CD4-positive, CD25-positive, alpha-beta regulatory T cell (primary cell): ENCODE measurements at places on chromosomes 2 and 18. TPM values are rescaled to one million over a fixed set of nuclear protein-coding genes. Genes with fewer than 3 reads are reported as not detected.

GRCh38 chr18:58316396-58317342 is 272.6 kb downstream of the NEDD4L start:
- DNase-seq: peak; percentile 41

The CFAP65 gene
- total RNA-seq: not detected

DNA sequence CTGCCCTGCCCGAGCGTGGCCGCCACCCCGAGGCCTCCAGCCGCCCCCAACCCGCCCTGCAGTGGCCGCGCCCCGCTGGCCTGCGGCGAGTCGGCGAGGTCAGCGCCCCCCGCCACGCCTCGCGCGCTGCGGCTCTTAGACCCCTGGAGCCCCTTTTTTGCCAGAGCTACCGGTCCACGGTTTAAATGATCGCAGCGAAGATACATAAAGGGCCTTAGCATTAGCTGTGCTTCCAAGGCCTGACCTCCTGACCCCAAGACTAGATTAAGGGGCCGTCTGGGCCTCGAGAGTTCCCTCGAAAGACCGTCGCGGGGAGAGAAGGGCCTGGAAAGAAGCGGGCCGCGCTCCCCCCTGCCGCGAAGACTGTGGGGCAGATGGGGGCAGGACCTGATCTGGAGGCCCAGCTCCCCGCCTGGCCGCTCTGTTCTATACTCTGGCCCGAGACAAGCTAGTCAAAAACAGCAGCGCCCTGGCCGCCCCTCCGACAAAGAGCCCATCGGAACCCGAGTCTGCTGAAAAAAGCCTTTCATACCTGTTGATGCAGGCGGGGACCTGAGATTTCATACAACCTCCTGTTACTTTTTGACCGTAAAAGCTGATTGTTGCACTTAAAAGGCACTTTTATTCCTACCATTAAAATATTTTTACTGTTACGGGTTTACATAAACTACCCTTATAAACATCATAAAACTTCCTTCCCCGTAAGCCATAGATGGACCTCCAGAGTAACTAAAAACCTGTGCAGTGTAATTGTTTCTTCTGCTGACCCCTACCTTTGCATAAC is 68.7 kb upstream of the PSMD14 start:
- no peak for DNase-seq

DNA sequence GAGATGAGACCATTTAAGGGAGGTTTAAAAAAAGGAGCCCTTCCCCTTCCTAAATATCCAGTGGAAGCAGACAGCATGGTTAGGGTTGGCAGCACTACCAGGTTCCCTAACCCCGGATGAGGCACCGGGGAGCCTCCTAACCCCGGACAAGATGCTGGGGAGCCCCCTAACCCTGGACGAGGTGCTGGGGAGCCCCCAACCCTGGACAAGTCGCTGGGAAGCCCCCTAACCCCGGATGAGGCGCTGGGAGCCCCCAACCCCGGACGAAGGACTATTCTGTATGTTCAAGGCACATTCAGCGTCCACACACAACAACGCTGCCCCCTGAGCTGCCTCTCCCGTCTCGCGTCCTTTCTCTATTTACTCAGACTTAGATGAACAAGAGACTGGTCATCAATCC is 51.9 kb downstream of the ANKMY1 start:
- no peak for DNase-seq

DNA sequence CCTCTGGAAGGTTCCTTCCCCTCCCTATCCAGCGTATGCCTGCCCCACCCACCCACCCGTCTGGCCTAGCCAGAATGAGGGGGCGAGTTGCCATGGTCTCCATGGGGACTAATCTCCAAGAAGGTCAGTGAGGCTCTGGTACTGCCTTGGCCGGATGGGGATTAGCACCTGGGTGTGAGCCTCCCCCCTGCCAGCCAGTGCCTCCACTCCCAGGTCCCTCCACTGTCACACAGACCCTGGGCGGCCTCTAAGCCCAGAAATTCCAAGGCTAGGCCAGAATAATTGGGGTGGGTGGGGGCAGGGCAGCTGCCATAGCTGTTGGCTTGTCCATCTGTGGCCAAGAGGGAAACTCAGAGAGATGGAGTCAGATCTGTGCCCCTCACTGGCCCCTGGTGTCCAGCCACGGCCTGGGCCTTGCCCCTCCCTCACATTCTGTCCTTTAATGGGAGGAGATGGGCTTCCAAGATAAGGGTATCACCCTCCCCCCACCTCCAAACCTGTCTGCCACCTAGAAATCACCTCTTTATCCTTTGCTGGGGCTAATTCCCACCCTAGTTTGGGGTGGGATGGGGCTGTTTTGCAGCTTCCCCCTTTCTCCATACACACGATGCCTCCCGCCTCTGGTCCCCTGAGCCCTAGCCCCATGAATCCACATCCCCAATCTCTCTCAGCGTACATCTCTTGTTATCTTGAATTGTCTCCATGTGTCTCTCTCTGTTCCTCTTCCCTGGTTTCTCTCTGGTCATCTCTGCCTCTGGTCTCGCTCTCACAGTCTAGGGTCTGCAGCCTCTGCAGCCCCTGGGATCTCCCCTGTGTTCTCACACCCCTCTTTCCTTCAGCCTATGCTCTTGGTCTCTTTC is 6.0 kb upstream of the CRYBA2 start:
- no peak for DNase-seq

The MALL gene
- 0.27 TPM for total RNA-seq

The ANKRD36C gene
- total RNA-seq: 118 TPM

The CFC1 gene
- not detected for total RNA-seq

GRCh38 chr2:201058914-201059313 is 12.6 kb downstream of the HYCC2 start:
- DNase-seq: no peak

The UGT1A8 gene
- total RNA-seq: not detected

The DCDC2C gene
- total RNA-seq: not detected

- DNase-seq: no peak
These were observed 97.7 kb downstream of the DYSF start for GRCh38 chr2:71550801-71551630.

The CYP27C1 gene
- total RNA-seq: not detected

The DSG4 gene
- total RNA-seq: not detected

DNA sequence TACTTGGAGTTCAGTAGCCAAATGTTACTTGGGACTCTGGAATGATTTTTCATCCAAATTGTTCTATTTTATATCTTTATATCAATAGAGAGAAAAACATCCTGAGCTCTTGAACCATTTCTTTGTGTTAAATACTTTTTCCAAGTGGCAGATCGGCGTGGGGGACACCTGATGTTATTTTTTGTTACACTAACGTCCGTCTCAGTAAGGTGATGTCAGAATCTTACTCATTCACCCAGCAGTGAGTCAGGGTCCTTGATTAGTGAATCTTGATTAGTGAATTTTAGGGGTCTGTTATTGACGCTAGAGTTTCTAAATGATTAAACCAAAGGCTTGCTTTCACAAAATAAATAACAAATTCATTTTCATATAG is 1.7 kb downstream of the MIB1 start:
- DNase-seq: no peak

GRCh38 chr2:28624793-28625701 is 126.6 kb upstream of the PPP1CB start:
- DNase-seq: peak; percentile 62

GRCh38 chr2:178418426-178418825 is 32.5 kb downstream of the PRKRA start:
- no peak for DNase-seq

DNA sequence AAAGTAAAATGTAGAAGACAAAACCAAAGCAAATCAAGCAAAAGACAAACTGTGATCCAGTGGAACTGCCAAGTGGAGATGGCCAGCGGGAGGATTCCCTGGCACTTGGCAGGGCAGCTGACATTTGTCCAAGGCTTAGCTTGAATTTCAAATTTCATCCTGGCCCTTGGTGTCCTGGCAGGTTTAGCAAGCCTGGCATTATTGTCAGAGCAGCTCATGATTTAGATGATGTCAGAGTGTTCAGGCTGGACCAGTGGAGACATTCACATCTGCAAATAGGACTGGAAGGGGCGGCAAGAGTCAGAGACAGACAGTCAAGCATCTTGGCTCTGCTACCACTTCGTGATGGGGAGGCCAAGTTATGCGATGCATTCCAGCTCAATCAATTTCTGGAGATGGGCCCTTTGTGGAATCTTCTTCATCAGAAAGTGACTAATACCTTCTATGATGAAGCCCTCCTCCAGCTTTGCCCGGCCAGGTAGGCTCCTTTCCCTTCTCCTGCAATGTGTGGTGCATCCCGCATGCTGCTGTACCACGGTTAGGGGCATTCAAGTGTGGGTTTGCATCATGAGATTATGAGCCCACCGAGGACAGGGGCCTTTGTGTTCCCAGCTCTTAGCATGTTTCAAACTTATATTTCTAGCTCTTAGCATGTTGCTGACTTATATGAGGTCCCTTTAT is 199.7 kb downstream of the ANKRD30B start:
- DNase-seq: no peak

DNA sequence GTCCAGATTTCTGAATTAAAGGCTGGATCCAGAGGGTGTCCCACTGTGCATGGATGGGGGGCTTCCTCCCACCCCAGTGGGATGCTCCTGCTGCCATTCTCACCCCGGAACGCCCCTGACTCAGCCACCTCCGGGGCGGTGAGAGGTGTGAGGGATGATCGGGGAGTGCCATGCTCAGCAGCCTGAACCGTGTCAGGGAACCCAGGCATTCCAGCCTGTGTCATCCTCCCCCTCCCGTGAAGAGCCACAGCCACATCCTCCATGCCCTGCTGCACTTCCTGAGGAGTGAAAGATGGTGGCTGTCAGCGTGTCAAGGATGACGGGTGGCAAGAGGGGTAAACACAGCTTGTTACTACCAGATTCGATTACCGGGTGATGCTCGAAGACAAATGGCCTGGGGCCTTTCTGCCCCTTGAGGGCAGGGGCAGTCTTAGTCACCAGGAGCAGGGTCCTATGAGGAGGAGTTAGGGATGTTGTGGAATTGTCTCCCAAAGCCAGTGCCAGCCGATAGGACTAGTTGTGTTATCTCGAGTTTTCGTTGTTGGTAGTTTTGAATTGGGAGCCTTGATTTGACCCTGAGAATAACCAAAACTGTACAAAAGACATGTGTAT is 80.8 kb downstream of the TCF7L1 start:
- DNase-seq: no peak

GRCh38 chr2:240127911-240128607 is 8.0 kb downstream of the COPS9 start:
- no peak for DNase-seq

DNA sequence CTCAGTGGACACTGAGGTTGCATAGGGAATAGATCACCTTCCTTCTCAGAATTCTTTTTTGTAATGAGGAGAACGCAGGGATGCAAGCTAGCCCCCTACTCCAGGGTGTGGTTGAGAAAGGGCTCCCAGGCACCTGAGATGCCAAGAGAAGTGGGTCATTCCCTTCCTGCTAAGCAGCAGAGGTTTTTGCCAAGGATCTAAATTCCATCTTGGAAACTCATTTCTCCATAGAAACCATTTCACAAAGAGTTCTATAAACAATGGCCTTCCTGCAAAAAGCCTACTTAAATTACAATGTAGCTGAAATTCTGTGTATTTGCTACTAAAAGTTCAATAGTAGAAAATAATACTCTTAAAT is 3.7 kb upstream of the PPP3R1 start:
- no peak for DNase-seq

- DNase-seq: no peak
These were observed 1167.5 kb downstream of the DPP10 start for GRCh38 chr2:115609978-115610377.

The LRP2 gene
- not detected for total RNA-seq

DNA sequence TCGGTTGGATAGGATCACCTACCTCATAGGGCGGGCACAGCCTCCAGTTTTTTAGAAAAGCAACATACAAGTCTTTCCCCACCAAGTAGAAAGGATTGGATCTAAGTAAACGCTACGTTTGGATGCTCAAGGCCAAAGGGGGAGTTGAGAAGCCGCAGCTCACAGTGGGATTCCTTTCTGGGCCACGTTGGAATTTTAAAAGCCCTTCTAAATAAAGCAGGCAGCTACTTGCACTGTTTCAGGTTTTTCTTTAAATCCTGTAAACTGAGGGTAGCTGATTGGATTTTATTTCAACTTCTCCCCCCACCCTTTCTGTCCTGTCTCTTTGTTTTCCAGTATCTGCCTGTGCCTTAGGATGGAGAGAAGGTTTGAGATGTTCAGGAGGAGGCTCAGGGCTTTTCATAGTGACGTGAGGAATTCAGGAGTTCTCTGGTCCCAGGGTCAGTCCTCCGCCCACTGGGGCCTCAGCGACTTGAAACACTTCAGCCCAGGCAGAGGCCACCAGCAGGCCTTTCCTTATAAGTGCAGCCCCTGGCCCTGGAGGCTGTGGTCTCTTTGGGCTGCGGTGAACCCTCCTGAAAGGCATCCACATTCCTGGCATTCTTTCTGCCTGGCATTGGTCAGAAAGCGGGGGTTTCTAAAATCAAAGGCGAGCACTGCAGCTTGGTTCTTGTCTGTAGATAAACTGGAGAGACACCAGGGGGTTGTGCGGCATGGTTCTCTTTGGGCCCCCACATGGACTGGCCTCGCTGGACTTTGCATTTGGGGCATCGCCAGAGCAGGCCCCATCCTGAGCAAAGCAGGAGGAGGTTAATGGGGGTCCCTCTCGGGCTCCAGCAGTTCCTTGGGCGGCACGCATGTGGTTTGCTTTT is 44.5 kb downstream of the SH3BP4 start:
- no peak for DNase-seq

The LINC00305 gene
- not detected for total RNA-seq

The ATP8B1 gene
- not detected for total RNA-seq

The C2orf66 gene
- total RNA-seq: not detected

DNA sequence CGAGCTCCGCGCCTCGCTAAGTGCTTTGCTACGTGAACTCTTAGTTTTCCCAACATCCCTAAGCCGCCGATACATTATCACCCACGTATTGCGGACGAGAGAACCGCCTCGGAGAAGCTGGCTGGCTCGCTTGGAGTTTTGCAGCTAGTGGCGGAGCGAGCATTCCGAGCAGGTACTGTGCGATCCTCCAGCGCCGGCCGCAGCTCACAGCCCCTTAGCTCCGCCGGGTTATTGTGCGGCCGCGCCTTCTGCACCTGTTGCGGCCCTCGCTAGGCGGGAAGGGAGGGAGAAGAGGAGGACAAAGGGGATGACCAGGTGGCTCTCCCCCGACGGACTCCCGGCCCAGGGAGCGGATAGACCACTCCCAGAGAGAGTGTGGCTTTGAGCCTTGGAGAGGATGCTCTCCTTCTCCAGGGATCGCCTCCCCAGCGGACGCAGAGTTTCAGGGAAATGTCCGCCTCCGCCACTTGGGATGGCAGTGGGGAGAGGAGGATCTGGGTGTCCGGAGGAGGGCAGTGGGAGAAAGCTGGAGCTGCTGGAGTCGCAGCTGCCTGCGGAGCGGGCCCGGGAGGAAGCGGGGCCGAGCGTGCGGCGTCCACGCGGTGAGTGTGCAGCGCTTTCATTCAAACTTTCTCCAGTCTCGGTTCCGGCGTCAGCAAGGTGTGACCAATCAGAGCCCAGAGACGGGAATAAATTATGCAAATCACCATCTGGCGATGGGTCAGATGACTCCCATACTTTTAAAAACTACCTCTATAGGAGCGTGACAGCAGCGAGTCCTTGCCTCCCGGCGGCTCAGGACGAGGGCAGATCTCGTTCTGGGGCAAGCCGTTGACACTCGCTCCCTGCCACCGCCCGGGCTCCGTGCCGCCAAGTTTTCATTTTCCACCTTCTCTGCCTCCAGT is at the start of gene LIPG:
Gene LIPG (plus strand): TSS at position 769 of the 905 bp plus-strand sequence. CDS start 252 bp downstream, outside the sequence.
- no peak for DNase-seq

- no peak for DNase-seq
These were observed 620.2 kb upstream of the NETO1 start for GRCh38 chr18:73487966-73488365.

- DNase-seq: no peak
These were observed 46.4 kb upstream of the CYP1B1 start for GRCh38 chr2:38122344-38122743.
